NCI-H1436 (cell line): ENCODE measurements at places on chromosomes 13 and 19.

- DNase-seq = no peak
Observed at GRCh38 chr13:103815619-103816018, 749.4 kb upstream of the SLC10A2 start.

GRCh38 chr13:100356889-100357288 is 231.7 kb downstream of the GGACT start:
- DNase-seq = no peak

- DNase-seq = peak; percentile 44
Observed at GRCh38 chr19:7505288-7505681, 10.6 kb upstream of the ZNF358 start.

DNA sequence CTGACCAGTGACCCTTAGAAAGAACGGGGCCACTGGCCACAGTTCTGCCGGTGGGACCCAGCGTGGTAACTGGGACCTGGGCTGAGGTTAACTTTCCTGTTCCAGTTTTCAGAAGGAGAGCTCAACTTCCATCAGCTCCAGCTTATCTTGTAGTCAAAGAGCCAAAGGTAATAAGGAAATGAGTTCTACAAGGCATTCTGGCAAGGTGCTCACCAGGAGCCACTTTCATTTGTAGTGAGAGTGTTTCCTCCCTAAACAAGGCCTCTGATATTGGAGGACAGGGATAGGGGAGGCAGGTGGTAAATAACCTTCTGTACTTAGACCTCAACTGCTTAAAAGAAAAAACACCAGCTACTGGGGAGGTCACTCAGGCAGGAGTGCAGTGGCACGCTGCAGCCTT is 38.1 kb downstream of the PBX4 start:
- DNase-seq = no peak

DNA sequence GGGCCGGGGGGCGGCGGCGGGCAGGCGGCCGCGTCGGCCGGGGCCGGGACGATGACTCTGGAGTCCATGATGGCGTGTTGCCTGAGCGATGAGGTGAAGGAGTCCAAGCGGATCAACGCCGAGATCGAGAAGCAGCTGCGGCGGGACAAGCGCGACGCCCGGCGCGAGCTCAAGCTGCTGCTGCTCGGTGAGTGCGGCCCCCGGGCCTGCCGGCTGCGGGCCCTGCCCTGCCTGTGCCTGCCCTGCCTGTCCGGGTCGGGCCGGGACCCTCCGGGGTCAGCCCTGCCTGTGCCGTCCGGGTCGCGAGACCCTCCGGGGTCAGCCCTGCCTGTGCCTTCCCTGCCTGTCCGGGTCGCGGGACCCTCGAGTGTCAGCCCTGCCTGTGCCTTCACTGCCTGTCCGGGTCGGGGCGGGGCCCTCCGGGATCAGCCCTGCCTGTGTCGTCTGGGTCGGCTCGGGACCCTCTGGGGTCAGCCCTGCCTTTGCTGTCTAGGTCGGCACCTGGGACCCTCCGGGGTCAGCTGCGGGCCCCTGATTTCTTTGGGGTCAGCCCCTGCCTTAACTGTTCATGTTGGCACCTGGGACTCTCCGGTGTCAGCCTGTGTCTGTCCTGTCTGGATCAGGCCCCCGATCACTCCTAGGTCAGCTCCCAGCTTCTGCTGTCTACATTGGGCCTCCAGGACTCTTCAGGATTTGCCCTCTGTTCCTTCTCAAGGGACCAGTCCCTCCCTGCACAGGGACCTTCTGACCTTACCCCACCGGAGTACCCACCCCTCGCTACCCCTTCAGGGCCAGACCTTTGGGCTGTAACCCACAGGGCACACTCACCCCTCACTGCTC is 659 bp downstream of the GNA11 start:
- DNase-seq = no peak

DNA sequence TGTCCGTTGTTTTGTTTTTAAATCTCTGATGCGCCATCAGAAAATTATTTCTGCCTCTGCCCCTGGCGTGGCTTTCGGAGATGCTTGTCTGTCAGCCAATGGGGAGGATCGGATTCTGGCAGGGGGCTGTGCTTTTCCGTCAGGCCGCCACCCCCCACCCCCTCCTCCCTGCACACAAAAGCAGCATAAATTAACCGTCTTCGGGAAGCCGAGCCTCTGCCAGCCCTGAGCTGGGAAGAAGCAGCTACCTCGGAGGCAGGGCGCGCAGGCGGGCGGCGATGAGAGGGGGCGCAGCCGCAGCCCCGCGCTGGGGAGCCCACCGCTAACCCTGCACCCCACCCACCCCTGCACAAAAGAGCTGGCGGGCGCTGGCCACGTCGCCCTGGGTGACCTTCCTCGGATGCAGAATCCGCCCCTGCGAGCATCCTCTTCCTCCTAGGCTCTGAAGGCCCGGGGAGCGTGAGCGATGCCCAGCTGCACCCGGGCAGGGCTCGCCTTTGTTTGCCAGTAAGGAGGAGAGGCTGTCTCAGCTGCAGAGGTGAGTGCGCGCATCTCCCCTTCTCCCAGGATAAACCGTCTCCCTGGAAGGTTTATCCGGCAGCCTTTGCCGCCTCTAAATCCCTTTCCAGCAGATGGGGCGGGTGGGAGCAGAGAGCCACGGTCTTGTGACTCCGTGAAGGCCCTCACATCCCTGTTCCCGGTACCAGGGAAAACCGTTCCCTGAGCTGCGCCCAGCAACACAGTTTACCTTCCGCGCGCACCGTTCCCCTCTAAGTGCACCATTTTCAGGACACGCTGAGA is at the start of gene ATCAY:
Gene ATCAY, plus strand, starts transcription at position 215 of the 801 bp plus-strand sequence. CDS start 5,083 bp downstream, outside the sequence.
- peak; percentile 82 for DNase-seq

GRCh38 chr19:45739498-45740439 is 6.5 kb downstream of the MEIOSIN start:
- DNase-seq = no peak

GRCh38 chr19:9065457-9066014 is 21.3 kb upstream of the OR1M1 start:
- no peak for DNase-seq

DNA sequence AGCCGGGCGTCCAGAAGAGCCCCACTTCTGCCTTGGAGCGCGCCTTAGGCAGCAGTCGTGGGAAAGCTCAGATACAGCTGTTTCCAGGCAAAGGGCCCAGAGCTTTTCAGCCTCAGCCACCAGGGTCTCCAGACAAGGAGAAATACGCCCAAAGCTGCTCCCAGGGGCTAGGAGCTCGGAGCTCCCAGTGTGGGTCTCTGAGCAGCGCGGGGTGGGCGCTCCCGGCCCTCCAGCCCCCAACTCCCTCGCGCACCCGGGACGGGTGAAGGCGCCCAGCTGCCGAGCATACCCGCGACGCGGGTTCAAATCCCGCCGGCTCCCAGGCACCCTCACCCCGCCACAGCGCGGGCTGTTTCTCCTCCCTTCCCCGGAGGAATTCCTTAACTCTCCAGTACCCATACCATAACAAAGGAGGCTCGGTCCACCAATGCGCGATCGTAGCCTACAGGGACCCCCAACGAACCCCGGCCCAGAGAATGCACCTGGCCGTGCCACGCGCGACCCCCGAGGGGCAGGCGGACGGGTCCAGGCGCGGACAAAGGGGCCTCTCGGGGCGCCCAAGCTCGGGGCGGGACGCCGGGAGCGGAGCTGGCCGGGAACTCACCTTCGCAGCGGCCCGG is 507 bp downstream of the COL4A1 start:
- no peak for DNase-seq

DNA sequence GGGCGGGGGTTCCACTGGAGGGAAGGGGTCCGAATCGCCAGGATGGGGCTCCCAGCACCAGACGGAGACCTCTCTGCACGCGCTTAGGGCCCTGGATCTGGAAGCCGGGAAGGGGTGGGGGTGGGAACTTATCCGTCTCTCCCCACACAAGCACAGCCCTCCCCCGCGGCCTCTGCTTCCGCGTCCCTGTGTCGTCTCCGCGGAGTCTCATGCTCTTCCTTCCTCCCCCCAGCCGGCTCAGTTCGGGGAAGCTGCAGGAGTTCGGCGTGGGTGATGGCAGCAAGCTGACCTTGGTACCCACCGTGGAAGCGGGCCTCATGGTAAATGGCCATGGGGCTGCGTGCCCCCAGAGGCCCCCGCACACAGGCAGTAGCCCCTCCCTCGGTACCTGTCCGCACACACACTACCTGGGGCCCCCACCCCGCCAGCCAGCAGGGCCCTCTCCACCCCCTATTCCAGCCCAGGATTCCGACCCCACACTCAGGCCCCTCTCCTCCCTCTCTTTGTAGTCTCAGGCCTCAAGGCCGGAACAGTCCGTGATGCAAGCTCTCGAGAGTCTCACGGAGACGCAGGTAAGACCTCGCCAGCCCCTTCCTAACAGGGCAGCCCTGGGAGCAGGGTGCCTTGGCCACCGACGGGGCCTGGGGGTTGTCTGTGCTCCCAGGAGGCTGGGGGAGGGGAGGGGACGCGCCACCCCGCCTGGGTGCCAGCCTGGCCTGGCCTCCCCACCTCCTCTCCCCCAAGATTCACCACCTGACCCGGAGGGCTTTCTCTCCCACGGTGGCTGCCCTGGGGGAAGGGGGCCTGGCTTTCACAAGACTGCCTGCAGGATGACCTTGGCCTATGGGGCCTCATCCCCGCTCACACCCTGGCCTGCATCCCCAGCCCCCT is 3.2 kb downstream of the MIDN start:
- DNase-seq = peak; percentile 49

GRCh38 chr13:48506092-48506701 is 26.7 kb downstream of the RCBTB2 start:
- no peak for DNase-seq

DNA sequence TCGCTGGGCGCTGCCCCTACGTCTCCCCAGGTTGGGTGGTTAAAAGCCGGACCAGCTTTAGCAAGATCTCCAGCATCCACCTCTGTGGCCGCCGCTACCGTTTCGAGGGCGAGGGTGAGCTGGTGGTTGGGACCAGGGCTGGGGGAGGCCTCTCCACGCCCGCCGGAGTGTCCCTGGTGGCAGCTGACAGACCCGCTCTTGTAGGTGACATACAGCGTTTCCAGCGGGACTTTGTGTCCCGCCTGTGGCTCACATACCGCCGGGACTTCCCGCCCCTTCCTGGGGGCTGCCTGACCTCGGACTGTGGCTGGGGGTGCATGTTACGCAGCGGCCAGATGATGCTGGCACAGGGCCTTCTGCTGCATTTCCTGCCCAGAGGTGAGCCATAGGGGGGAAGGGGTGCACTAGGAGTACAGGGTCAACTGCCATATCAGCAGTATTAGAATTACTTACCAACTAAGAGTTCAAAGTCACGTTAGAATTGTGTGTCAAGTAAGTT is 1.1 kb downstream of the ATG4D start:
- DNase-seq = no peak

GRCh38 chr19:13117772-13118423 is at the start of gene NACC1:
TSS of gene NACC1 (plus strand) at chr19:13118264. CDS start at chr19:13135208, 16,944 bp downstream.
- DNase-seq = peak; percentile 92

GRCh38 chr13:113288880-113289279 is 8.2 kb upstream of the LAMP1 start:
- DNase-seq = no peak
